ENCODE measurements at places on chromosomes 11 and 22. TPM values are rescaled to one million over a fixed set of nuclear protein-coding genes. Genes with fewer than 3 reads are reported as not detected.

The CAPN5 gene
- total RNA-seq = 0.43 TPM

The GLYATL1 gene
- not detected for total RNA-seq

The MMP27 gene
- total RNA-seq = not detected

The LINC01488 gene
- total RNA-seq = not detected

The MFRP gene
- total RNA-seq = not detected

The MUS81 gene
- 86.9 TPM for total RNA-seq

The RCN1 gene
- total RNA-seq = 16.3 TPM

The ADAMTS8 gene
- not detected for total RNA-seq

The RTN4RL2 gene
- 0.50 TPM for total RNA-seq

The APOL3 gene
- total RNA-seq = 121 TPM

The ROBO4 gene
- not detected for total RNA-seq

The CREB3L1 gene
- not detected for total RNA-seq

The LUZP2 gene
- total RNA-seq = not detected

The CARS1 gene
- total RNA-seq = 106 TPM

The C11orf42 gene
- total RNA-seq = not detected

The ME3 gene
- 0.93 TPM for total RNA-seq

The SULT4A1 gene
- not detected for total RNA-seq

The CCND1 gene
- total RNA-seq = 0.05 TPM

The ASRGL1 gene
- 6.2 TPM for total RNA-seq
